ENCODE measurements at places on chromosomes 5 and 9.

DNA sequence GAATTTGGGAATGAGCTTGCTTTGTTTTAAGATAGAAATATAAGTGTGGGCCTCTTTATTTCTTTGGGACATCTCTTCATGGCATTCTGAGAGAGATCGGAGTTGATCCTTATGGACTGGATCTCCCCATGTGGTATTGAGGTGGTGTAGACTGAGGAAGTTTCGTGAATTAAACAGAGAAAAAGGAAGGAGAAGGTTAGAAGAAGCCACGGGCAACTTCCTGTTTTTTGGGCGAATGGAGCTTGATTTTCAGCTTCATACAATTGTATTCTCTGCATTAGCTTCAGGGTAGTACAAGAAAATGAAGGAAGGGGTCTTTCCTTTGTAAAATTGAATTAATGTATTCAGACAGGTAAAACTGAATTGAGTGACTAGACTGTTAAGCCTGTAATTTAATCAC is 70.5 kb upstream of the HMHB1 start:
- DNase-seq: no peak

DNA sequence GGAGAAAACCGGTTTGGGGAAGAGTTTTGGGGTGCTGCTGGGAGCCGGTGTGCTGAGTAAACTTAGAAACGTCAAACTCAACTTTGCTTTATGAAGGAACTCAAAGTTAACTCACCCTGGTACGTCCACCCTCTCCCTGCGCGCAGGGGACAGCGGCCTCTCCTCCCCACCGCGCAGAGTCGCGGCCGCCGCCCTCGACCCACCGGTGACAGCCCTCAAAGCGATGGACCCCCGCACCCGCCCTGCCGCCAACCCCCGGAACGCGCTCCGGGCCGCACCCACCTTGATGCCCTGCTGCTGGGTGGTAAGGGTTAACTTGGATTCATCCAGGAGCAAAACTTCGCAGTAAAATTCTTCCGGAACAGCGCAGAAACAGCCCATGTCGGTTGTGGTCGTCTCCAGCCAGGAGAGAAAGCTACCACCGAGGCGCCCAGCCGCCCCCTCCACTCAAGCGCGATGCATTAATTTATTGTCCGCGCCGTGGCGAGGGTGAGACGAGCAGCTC is 366 bp downstream of the EPB41L4A start:
- no peak for DNase-seq

- DNase-seq: peak; percentile 58
Observed at GRCh38 chr9:136546697-136547501, 1.1 kb upstream of the NOTCH1 start.

- DNase-seq: no peak
Observed at GRCh38 chr9:98450496-98450895, 195.0 kb upstream of the TBC1D2 start.

- DNase-seq: no peak
Observed at GRCh38 chr5:150214289-150214688, 24.4 kb downstream of the SLC6A7 start.

Data from stimulated activated CD4-positive, alpha-beta T cell treated with anti-CD3 and anti-CD28 coated beads, Interleukin-4, amount 100 ng/mL, for 1 hour (primary cell).